ENCODE measurements at places on chromosomes 7 and 10.

DNA sequence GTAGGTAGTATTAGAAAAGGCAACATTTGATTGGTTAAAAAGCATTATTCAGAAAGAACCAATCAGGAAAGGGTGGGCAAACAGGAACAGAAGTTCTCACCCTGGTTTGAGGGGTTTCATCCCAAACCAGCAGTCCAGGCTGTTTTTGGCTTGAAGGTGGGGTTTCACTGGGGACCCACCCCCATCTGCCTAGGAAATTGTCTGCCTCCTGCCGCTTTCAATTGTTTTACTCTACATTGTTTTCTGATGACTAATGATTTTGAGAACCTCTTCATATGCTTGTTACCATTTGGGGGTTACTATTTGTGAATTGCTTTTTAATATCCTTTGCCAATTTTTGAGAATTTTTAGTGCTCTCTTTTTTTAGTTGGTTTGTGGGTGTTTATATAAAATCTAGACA, 3.3 kb upstream of the PCBD1 start:
- DNase-seq: no peak

- no peak for DNase-seq
These were observed 98.2 kb downstream of the UNCX start for GRCh38 chr7:1330801-1331425.

GRCh38 chr7:132932296-132933071, 149.4 kb downstream of the CHCHD3 start:
- no peak for DNase-seq

DNA sequence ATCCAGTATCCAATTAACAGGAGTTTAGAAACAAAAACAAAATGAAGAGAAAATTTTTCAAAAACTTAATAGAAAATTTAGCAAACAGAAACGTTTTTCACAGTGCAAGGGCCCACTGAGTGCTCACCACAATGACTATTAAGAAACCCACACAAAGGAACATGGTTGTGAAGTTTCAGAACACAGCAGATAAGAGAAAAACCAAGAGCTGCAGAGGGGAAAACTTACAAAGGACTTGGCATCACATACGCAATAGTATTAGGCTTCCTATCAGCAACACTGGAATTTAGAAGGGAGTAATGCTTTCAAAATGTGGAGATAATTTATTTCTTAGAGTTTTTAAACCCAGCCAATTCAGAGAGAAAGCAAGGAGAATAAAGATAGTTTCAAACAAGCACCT, 1.7 kb upstream of the C7orf25 start:
- DNase-seq: no peak

GRCh38 chr10:24917493-24917892, 34.9 kb downstream of the PRTFDC1 start:
- DNase-seq: no peak

GRCh38 chr7:121689749-121690148, 183.2 kb upstream of the PTPRZ1 start:
- DNase-seq: no peak

GRCh38 chr10:86715156-86715795, 41.1 kb upstream of the BMPR1A start:
- no peak for DNase-seq

DNA sequence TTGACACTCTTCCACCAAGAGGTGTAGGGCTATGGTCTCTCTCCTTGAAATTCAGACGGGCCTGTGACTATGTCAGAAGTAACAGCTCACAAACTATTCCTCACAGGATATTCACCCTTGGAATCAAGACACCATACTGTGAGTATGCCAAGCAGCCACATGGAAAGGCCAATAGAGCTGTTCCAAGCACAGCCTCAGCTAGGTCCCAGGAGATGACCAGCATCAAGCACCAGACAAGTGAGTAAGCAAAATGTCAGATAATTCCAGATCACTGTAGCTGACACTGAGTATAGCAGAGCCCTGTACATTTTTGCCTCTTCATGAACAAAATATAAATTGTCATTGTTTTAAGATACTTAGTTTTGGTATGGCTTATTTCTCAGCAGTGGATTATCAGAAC, 88.1 kb upstream of the KCND2 start:
- DNase-seq: no peak

DNA sequence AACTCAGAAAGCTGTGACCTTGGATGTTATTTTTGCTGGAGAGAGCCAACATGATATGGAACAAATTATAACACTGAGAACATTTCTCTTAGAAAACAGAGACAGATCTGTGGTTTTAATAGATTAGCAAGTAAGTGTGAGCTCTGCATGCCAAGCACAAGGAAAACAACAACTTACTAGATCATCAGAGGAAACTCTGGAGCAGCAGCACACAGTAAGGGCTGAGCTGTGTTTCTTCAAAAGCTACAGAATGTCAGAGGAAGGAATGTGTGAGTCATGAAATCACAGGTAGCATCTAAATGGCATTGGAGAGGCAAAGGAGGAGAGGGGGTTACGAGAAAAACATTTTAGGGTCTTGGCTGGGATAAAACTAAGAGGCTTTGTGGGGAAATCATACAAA, 283.4 kb upstream of the FZD8 start:
- no peak for DNase-seq

DNA sequence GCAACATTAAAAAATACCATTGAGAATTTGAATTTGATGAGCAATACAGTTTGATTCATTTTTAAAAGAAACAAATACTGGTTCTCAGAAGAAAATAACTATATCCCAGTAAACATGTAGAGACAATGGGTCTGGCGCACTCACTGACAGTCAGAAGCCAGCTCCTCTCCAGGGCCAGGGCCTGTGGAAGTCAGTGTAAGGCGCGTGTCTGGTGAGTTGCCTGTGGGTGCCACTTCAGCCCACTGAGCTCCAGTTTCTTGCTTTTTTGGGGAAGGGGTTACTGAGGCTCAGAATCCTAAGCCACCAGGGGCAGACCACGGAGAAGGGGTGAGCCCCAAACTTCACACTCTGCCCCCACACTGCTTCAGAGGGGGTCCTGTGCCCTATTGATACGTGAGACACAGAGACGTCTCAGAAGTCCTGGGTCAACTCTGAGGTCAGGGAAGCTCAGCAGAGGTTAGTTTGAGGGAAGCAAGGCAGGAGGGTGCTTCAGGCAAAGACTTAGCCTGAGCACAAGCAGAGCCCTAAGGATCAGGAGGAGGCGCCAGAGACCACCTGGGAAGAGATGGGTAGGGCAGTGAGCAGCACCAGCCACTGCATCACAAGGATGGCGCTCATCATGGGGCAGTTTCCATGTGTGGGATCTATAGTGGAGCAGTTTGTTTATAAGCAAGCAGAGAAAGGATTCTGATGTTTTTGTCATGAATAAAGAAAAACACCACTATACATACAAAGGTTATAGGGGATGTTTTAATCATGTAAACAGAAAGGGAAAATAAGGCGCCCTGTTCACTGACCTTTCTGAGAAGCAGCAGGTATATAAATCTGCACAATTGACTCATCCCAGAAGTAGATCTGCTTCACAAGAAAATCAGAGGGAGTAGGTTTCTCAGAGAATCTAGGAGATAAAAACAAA, 95.7 kb downstream of the PKD1L1 start:
- DNase-seq: no peak

GRCh38 chr10:50361946-50362345, 110.6 kb upstream of the ASAH2 start:
- DNase-seq: no peak

- no peak for DNase-seq
These were observed 3.1 kb downstream of the DAGLB start for GRCh38 chr7:6444516-6445269.

All from pons (tissue), 1 donor.